ENCODE measurements at places on chromosomes 16 and 17.
A peak's percentile ranks its signal among the peaks of the same experiment; 100 is the strongest.

- no peak for DNase-seq
Measured at GRCh38 chr16:87922250-87922871, 14.0 kb downstream of the CA5A start.

- no peak for DNase-seq
Measured at GRCh38 chr17:15514469-15514868, 47.0 kb upstream of the CDRT4 start.

DNA sequence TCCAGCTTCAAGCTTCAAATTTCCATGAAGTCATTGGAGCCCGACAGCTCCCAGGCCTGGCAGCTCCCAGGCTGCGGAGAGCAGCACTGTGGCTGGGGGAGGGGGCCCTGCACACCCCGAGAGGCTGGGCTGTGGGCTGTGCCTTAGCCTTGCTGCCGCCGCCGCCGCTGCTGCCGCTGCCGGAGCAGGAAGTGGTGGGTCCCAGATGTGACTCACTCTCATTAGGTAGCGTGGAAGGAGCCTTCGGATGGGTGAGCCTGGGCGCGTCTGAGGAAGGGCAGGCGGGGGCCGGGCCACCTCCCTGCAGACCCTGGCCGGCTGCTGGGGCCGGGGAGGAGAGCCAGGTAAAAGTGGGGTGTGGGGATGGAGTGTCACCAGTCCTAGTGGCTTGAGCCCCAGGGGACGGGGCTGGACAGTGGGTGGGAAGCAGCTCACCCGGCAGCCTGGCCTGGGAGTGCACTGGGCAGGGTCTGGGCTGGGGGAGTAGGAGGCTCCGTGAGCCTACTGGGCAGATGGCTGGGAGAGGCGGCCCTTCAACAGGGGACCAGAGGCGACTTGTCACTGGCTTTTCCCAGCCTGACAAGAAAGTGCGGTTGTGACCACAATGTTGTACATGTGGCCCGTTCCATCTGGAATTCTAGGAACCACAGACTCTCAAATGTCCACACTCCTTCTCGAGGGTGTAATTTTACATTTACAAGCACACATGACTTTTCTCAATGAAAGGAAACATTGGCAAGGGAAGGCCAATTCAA lies at the start of gene ADCY7:
ADCY7 (plus strand) TSS at position 215 of the 755 bp plus-strand sequence. CDS start 21,629 bp downstream, outside the sequence.
- DNase-seq, result peak; percentile 91

DNA sequence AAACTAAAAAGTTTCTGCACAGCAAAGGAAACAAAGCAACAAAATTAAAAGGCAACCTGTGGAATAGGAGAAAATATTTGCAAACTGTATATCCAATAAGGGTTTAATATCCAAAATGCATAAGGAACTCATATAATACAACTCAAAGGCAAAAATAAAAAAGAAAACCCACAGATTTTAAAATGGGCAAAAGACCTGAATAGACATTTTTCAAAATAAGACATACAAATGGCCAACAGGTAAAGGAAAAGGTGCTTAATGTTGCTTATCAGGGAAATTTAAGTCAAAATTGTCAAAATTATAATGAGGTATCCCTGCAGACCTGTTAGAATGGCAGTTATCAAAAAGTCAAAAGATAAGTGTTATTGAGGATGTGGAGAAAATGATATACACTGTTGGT lies 133.5 kb upstream of the CACNG5 start:
- no peak for DNase-seq

DNA sequence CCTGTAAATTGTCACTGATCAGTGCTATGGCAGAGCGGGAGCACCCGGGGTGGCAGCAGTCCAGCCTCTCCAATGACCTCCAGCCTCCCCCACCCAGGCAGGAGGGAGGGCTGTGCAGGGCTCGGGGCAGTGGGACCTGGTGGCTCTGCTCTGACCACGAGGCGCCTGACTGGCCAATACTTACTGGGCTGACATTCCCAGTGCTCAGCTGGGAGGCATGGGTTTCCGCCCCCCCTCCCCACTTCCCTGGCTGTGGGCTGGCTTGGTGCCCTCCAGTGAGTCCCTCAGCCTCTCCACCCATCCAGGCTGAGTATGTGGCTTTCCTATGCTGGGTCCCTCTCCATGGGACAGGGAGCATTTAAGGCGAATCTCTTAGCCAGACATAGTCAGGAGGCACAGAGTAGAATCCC lies 2.7 kb downstream of the SOCS3 start:
- peak; percentile 49 for DNase-seq

- DNase-seq, result no peak
Measured at GRCh38 chr17:30203471-30203981, 32.0 kb downstream of the SLC6A4 start.

DNA sequence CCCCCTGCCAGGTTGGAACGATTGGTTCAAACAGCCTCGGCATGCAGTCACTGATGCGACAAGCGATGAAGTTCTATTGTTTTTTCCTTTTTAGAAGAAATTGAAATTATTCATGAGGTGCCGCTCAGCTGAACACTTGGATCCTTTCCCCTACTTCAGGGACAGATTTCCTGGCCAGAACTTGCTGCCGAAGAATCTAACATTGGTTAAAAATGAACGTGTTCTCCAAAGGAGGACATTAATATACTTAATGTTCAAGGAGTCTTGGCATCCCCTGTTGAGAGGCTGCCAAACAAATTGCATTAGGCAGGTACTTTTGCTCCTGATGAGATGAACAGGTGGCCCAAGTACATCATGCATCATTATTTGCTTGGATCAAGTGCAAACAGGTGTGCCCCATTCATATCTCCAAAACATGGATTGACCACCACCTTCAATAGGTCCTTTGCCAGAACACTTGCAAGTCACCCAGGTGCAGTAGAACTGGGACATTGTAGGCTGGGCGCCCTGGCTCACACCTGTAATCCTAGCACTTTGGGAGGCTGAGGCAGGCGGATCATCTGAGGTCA lies 437.2 kb downstream of the HAPSTR1 start:
- DNase-seq, result no peak

GRCh38 chr17:63542942-63543821 lies 7.1 kb upstream of the DCAF7 start:
- DNase-seq, result no peak

DNA sequence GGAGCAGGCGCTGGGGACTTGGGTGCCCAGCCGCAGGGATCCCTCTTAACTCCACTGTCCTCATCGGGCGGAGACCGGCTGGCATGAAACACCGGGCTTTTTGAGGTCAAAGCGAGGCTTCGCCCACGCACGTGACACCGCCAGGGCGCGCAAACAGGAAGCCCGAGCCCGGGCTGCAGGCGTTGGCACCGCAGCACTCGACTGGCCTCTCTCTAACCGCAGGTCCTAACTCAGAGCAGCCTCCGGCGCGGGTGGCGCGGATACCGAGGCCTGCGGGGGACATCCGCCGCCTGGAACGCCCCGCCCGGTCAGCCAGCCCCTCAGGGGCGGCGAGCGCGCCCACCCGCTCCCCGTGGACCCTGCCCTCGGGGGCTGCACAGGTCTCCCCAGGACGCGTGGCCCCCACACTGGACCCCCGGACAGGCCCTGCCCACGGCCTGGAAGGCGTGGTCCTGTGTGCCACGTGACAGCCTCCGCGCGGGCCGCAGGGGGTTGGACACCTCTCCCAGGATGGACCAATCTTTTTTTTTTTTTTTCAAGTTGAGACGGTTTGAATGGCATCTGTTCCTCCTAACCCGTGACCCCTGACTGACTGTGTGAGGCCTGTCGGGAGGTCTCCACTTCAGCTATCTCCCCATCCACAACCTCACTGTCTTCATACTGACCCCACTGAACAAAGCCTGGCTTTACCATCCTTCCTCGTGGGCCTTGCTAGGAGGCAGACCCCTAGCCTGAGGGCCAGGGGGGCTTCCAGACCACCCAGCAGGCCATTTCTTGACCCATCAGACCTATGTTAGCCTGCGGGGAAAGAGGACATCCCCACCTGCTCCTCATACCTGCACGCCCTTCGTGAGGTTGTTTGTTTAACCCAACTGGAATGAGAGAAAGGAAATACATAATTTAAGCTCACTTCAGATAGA lies 8.4 kb upstream of the SLC47A2 start:
- peak; percentile 86 for DNase-seq

GRCh38 chr16:81885976-81886586 lies 107.0 kb downstream of the PLCG2 start:
- DNase-seq, result peak; percentile 35

DNA sequence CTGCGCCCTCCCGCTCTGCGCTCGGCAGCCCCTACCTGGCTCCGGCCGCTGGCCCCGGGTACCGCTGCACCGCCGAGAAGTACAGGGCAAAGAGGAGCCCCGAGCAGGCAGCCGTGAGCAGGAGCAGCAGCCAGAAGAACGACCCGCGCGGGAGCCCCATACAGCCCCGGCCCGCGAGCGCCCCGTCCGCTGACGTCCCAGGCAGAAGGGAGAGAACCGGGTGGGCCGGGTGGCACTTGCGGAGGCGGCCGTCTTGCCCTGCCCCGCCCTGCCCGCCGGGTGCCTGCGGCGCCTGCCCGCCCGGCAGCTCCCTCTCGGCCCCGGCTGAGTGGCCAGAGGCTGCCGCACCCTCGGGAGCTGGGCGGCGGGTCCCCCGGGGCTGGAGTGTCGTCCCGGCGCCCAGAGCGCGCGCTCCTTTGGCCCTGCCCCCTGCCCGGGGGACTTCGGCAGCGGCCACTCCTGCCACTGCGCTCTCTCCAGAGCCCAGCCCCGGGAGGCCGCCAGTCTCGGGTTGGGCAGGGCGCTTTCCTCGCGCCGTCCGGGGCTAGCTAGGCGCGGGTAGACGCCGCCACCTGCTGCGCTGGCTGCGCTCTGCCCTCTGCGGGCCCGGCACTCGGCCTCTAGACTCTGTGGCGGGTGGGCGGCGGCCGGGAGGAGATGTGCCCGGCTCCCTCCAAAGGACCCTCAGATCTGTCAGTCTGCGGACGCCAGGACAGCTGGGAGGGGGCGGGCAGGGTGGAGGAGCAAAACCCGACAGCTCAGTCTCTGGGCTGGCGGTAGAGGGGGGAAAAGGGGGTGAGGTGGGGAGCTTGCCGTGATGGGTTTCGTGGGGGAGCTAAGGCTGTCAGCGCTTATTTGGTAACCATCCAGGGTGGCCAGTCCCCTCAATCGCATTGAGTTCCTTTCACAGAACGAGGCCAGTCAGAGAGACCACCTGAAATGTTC lies at the start of gene ST6GALNAC2:
ST6GALNAC2 (minus strand) TSS at position 212 of the 945 bp plus-strand sequence; CDS start at position 160, 52 bp downstream.
- DNase-seq, result peak; percentile 53

GRCh38 chr16:11134722-11135463 lies 121.1 kb downstream of the SOCS1 start:
- no peak for DNase-seq

DNA sequence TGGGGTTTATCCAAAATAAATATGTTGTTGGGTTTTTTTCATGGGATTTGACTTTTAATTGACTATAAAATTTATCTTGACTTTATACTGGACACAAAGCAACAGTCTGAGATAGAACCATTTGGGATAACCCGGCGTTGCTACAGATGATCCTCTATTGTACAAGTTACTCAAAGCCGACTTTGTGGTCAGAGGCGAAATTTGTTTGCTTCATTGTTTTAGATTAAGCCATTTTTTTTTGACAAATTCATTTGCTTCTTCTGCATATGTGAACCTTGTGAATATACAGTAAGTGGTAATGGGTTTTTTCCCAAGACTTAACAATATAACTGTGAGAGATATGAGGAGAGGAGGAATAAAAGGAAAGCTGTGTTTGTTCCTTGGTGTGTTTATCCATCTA lies 11.8 kb downstream of the MYO1D start:
- no peak for DNase-seq

DNA sequence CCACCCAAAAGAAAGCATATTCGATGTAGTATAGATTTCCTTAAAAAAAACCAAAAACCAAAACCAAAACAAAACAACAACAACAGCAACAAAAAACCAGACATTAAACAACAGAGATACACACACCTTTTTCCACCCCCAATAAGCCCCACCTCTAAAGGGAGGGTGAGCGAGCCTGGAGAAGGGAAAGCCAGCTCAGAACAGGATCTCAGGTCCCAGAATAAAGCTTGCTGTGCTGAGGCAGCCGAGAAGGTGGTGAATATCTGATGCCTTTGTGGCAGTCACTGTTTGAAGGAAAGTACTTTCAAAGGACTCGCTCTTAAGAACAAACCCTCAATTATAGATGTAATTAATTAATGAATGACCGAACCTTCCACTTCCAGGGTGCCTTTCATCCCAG lies 470 bp downstream of the KRT23 start:
- no peak for DNase-seq

GRCh38 chr17:82985973-82986372 lies 93.4 kb upstream of the METRNL start:
- peak; percentile 74 for DNase-seq
